ENCODE measurements at places on chromosomes 4 and X.
A peak's percentile ranks its signal among the peaks of the same experiment; 100 is the strongest.

- no peak for DNase-seq
Measured at GRCh38 chr4:182235021-182235795, 8.0 kb upstream of the TENM3 start.

- DNase-seq, result no peak
Measured at GRCh38 chrX:9135901-9136510, 102.1 kb upstream of the FAM9B start.

DNA sequence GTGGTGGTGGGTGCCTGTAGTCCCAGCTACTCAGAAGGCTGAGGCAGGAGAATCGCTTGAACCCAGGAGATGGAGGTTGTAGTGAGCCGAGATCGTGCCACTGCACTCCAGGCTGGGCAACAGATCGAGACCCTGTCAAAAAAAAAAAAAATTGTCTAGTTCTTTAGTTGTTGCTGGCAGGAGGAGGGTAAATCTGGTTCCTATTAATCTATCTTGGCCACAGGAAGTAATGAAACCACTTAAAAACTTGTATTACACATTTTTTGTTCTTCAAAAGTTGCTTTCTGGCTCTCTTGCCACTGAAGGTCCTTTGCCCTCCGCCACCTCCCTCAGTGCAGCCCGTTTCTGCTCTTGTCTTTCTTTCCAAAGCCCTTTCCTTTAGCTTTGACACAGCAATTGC is 102.9 kb upstream of the ARSJ start:
- DNase-seq, result no peak

- DNase-seq, result peak; percentile 1
Measured at GRCh38 chr4:119657111-119657611, 28.6 kb upstream of the PDE5A start.

DNA sequence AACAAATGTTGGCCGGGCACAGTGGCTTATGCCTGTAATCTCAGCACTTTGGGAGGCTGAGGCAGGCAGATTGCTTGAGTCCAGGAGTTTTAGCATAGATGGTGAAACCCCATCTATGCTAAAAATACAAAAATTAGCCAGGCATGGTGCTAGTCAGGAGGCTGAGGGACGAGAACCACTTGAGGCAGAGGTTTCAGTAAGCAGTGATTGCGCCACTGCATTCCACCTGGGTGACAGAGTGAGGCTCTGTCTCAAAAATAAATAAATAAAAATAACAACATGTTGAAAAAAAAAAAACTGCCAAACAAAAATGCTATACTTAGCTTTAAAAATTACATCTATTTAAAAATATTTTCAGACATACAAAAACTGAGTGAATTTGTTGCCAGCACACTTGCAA is 374.2 kb upstream of the SMIM31 start:
- no peak for DNase-seq

All from keratinocyte (primary cell).